ENCODE measurements at places on chromosomes 1 and 21.

- no peak for DNase-seq
Observed at GRCh38 chr1:112877750-112878149, 78.2 kb downstream of the SLC16A1 start.

- DNase-seq: no peak
Observed at GRCh38 chr21:38649120-38649519, 150.8 kb upstream of the ERG start.

DNA sequence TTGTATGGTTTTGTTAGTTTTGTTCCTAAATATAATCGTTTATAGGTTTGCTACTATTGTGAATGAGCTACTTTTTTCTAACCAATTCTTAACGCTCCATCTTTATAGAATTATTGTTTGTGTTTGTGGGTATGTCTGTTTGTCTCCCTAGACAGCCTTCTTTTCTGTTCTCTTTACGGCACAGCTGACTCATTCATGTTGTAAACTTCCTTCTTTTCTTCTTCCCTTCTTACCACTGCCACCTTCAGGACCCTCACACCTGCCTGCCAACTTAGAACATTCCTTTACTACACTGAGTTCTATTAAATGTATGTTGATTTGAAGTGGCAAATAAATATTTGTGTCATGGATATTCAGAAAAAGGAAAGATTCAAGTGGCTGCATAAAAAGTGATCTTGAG is 29.1 kb downstream of the AK5 start:
- DNase-seq: no peak

DNA sequence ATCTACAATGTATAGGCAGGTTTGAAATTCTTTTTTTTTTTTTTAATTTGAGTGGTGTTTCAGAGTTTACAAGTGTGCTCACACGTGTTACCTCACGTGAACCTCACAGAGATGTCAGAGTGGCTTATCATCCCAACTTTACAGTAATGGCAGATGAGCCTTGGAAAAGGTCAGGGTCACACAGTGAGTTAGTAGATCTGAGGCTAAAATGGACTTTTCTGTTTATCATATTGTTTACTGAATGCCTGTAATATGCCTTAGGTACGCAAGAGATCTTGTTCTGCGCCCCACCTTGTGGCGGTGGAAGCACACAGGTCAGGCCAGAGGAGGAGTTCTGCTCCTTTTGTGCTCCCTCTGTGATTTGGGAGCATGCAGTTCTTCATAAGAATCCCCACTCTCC is 80.0 kb downstream of the DYRK1A start:
- no peak for DNase-seq

- peak; percentile 81 for DNase-seq
Observed at GRCh38 chr1:227919906-227920305, 27.8 kb downstream of the WNT9A start.

DNA sequence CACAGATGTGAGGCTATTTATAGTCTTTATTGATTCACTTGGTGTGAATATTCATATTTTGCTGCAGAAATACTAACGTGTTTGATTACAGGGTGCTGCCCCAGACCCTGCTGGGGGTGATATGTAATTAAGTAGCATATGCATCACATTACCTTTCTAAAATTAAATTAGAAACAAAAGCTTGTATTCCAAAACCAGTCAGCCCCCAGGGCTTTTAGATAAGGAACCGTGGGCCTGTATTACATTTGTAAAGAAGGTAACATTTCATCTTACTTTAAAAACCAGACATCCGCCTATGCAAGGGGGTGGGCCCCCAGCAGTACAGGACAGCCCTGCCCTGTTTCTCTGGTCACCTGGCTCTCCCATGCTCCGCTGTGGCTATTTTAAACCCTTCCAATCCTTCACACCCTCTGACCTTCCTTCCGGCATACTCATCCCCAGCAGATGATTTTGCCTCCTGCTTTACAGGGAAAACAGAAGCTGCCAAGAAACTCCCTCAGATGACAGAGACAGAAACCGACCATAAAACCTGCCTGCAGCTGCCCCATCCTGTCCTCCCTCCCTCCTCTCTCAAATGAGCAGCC is 22.0 kb upstream of the KCNC4 start:
- no peak for DNase-seq

GRCh38 chr1:221439008-221439746 is 302.7 kb downstream of the DUSP10 start:
- DNase-seq: no peak

GRCh38 chr1:26844424-26845196 is 18.1 kb downstream of the ZDHHC18 start:
- DNase-seq: no peak

GRCh38 chr1:163083690-163084089 is 14.5 kb downstream of the RGS4 start:
- no peak for DNase-seq

DNA sequence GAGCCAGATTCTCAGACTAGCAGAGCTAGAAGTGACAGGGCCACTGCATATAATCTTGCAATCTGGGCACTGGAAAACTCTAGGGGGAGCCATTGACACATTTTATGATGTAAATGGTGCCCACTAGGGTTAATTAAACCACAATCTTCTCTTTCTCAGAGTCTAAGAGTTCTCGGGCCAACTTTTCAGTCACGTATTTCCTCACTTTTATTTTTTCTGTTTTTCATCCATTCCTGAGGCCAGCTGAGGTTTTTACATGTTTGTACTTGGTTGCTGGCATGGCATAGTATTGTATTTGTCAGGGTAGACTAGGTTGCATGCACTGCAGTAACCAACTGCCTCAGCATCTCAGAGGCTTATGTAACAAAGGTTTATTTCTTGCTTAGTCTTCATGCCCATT is 138.2 kb downstream of the ZNF326 start:
- no peak for DNase-seq

DNA sequence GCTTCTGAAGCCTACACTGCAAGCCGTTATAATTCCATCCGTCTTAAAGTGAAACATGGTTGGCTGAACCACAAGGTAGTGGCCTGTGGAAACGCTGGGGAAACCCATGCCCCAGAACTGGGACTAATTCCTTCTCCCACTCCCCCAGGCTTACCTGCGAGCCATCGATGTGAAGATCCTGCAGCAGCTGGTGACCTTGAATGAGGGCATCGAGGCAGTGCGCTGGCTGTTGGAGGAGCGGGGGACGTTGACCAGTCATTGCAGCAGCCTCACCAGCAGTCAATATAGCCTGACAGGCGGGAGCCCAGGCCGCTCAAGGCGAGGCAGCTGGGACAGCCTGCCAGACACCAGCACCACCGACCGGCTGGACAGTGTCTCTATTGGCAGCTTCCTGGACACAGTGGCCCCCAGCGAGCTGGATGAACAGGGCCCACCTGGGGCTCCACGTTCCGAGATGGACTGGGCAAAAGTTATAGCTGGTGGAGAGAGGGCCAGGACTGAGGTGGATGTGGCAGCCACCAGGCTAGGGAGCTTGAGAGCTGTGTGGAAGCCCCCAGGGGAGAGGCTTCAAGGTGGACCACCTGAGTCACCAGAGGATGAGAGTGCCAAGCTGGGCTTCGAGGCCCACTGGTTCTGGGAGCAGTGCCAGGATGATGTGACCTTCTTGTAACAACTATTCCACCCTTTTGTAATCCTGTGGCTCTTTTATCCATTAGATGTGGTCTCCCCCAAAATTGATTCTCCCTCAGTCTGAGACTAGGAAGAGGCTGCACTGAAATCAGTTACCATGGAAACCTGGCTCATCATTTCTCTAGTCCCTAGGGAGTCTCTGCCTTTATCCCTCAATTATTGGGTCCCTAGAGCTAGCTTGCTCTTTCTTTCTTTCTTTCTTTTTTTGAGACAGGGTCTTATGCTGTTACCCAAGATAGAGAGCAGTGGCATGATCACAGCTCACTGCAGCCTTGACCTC is 16.7 kb downstream of the LURAP1 start:
- no peak for DNase-seq

- DNase-seq: no peak
Observed at GRCh38 chr1:89686520-89686919, 53.6 kb downstream of the LRRC8C start.

- no peak for DNase-seq
Observed at GRCh38 chr1:110249256-110249655, 39.1 kb downstream of the KCNC4 start.

DNA sequence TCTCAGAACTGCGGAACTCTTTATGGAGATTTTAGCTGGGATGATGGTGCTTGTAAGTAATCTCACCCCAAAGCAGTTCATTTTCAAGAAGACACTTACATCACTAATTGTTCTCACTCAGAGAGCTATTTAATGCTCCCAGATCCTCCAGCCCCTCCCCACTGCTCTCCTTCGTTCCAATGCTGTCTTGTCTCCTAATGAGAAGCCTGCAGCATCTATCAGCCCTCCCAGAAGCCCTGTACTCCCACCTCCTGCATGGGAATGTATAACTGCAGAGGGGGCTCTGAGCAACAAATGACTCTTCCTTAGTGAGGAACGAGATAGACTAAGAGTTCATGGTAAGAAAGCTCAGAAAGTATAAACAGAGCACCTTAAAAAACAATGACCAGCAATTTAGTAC is 377.4 kb upstream of the RUNX1 start:
- DNase-seq: no peak

GRCh38 chr1:108801101-108801500 is 54.6 kb downstream of the STXBP3 start:
- DNase-seq: no peak

DNA sequence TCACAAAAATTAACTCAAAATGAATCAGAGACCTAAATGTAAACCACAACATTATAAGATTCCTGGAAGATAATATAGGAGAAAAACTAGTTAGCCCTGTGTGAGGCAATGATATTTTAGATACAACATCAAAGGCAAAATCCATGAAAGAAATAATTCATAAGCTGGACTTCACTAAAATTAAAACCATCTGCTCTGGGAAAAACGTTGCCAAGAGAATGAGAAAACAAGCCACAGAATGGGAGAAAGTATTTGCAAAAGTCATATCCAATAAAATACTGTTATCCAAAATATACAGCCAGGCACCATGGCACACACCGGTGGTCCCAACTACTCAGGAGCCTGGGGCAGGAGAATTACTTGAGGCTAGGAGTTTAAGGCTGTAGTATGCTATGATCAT is 70.3 kb downstream of the SYF2 start:
- DNase-seq: no peak

GRCh38 chr1:24424207-24424606 is 8.6 kb downstream of the NIPAL3 start:
- no peak for DNase-seq

DNA sequence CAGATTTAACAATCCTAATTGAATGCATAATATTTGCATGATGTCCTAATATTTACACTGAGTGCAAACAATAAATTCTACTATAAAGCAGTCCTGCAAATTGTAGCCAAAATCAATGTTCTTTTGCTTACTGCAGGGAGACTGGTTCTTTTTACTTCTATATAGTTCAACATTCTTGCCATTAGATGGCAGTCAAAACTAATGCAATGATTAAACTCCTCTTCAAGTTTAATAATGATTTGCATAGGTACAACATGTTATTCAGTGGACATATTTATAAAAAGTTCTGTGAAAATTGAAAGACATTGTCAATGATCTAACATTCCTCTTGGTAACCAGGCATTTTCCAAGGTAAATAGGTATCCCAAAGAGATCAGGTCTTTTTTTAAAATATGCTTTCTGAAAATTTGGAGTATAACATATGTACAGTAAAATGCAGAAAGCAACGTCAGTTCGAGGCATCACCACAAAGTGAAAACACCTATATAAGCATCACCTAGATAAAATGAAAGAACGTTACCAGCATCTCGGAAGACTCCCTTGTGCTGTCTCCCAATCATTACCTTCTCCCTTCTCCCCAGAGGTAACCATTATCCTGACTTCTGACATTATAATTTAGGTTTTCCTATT is 9.8 kb upstream of the FNBP1L start:
- DNase-seq: no peak

DNA sequence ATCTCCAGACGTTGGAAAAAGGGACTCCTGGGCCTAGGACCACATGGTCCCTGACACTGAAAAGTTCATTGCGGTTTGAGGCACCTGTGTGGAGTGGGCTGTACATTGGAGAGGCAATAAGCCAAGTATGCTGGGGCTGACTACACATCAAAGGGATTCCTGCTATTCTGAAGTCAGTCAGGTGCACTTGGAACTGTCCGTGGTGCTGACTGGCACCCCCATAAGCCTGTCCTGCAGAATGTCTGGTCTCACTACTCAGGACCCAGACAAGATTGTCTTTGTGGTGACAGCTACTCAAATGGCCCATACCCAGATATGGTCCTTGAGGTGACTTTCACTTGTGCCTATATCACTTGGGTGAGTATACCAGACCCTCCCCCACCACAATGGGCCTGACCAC is 150.6 kb downstream of the RWDD3 start:
- no peak for DNase-seq

DNA sequence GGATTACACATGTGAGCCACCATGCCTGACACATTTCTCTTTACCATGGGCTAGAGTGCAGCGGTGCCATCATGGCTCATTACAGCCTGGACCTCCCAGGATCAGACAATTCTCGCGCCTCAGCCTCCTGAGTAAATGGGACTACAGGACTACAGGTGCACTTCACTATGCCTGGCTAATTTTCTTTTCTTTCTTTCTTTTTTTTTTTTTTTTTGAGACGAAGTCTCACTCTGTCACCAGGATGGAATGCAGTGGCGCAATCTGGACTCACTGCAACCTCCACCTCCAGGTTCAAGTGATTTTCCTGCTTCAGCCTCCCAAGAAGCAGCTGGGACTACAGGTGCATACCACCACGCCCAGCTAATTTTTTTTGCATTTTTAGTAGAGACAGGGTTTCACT is 14.8 kb upstream of the KIF1B start:
- no peak for DNase-seq

DNA sequence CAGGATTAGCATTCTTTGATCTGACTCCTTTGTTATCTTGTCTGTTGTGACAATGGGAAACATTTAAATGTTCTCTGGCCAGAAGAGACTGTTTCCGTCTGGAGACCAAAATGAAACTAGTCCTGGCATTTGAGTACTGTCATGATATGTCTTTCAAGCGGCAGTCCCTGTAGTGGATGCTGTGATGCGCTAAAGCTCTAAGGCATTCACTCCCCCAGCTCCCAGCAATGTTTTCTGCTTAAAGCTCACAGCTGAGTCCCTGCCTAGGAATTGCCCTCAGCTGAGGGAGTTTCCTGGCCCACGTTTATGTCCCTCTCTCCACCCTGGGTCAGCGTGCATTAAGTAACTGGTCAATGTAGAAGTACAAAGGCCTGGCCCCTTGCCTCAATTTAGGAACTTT is 109.4 kb downstream of the UCHL5 start:
- DNase-seq: no peak

DNA sequence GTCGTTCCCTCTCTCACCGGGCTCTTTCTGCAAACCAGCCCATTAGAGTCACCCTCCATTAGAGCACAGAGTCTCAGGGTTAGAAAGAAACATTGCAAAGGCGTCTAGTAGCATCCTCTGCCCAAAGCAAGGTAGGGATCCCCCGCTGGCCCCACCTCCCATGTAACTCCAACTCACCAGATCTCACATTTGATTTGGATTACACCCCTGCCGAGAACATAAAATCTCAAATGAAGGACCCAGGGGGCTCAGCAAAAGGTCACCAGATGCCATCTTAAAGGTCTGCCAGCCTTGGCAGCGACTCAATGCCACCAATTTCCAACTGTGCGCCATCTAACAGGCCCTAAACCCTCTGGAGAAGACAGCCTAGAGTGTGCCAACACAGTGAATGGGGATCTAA is 14.1 kb downstream of the C1orf87 start:
- DNase-seq: no peak

GRCh38 chr1:165647970-165648369 is 16.9 kb downstream of the MGST3 start:
- DNase-seq: no peak

GRCh38 chr1:23544444-23545389 is 13.7 kb upstream of the E2F2 start:
- DNase-seq: peak; percentile 66
